ENCODE measurements at places on chromosomes 12 and 14.

- no peak for DNase-seq
Measured at GRCh38 chr14:79670811-79671210, 540.5 kb downstream of the DIO2 start.

- DNase-seq, result no peak
Measured at GRCh38 chr12:9667403-9668160, 1.9 kb upstream of the CLEC2D start.

DNA sequence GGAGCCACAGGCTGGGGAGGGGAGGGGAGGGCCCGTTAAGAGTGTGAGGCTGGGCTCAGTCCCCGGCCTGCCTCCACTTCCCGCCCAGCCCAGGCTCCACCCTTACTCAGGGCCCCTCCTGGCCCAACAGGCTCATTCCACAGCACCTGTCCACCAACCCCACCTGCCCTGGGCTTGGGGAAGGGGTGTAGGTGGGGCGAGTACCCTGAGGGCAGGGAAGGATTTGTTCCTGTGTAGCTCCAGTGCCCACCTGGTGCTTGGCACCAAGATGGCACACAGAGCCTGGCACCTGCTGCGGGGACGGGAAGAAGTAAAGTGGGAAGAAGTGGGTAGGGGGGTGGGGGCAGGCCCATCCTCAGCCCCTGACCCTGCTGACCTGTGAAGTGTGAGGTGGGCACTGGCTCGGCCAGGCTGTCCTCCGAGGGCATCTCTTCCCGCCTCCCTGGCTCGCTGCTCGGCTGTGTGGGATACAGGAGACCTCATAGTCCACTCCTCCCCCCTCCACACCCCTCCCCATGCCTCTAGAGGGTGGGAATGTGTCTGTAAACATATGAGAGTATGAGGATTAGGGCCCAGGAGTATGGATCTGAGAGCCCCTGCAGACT is 35.1 kb downstream of the NCKAP5L start:
- no peak for DNase-seq

DNA sequence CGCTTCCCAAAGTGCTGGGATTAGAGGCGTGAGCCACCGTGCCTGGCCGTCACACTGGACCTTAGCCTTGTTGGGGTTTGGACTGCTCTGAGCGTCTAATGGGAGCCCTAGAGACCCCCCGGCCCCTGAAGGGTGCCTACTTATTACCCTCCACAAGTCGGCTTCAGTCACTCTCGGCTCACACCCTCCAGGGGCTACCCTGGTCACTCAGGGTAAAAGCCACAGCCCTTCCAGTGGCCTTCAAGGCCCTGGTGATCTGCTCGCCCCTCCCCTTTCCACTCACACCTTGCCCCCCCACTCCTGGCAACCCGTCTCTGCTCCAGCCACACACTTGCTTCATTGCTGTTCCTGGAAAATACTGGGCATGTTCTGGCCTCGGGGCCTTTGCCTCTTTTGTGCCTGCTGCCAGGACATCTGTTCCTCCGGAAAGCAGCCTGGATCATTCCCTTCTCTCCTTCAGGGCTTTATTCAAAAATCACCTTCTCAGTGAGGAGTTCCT is 3.6 kb upstream of the MORN3 start:
- no peak for DNase-seq

GRCh38 chr12:89862511-89863445 is 154.1 kb upstream of the ATP2B1 start:
- DNase-seq, result no peak

DNA sequence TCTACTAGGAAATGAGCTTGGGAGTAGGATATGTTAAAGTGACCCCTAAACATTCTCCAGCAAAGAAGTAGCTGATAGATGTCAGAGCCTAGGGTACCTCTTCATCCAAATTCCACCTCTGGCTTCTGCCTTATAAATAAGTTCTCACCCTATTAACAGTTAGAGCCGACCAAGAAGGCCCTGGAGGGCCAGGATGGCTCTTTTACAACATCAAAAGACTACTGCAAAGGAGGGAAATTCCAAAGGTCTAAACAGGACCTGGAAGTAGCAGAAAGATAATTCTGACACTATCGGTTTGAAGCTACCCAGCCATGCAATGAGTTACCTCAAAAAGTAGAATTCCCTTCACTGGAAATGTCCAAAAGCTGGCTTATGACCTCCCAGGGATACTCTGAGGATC is 90.0 kb downstream of the PPM1H start:
- DNase-seq, result no peak

DNA sequence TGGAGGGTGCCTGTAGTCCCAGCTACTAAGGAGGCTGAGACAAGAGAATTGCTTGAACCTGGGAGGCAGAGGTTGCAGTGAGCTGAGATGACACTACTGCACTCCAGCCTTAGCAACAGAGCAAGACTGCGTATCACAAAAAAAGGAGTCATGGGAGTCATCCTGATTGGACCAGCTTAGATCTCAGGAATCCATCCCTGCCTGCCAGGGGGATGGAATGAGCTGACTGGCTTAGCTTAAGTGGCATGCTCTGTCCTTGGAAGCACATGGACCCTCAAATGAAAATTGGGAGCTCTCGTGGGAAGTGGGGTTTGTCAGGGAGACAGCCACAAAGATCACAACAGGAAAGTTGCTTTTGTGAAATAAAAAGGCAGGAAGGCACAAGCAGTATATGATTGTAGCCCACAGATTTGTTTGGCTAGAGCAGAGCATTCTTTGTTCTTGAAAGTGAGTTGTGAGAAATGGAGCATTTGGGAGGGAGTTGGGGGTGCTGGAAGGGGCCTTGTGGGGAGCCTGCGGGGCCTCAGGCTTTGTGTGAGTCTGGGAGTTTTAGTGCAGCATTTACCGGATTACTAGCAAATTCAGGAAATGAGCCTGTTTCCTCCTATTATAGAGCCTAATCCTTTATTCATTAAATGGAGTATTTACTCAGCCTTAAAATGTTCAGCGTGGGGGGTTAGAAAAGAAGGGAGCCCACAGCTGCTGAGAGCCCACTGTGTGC is 30.7 kb downstream of the DGLUCY start:
- DNase-seq, result peak; percentile 77

- DNase-seq, result no peak
Measured at GRCh38 chr12:77163074-77164038, 98.0 kb upstream of the E2F7 start.

DNA sequence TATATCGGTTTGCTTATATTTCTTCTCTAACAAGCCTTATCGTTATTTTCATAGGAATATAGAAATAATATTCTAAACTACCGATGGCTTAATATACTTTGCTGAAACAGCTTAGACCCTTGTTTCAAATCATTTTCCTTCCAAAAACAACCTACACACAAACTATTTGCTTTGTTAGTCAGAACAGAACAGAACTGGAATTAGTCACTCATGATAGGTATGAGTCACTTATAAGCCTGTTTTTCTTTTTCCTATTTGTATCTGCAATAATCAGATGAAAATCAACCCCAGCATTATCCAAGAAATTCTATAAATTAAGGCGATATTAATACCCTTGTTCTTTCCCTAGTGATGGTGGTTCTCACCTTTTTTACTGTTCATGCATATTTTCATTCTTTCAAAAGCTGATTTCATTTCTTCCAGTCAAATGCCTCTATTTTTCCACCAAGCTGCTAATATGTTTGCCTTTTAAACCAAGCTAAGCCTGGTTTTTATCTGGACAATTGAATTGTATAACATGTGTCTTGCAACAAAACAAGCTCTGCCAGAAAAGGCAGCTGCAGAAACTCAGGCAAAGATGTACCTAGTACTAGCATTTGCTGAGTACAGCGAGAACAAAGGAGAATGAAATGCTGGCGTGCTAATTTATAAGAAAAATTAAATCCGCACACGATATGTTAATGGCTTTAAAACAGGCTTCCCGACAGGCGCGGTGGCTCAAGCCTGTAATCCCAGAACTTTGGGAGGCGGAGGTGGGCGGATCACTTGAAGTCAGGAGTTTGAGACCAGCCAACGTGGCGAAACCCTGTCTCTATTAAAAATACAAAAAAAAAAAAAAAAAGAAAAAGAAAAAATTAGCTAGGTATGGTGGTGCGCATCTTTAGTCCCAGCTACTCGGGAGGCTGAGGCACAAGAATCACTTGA is 1418.2 kb downstream of the AACS start:
- DNase-seq, result peak; percentile 74

DNA sequence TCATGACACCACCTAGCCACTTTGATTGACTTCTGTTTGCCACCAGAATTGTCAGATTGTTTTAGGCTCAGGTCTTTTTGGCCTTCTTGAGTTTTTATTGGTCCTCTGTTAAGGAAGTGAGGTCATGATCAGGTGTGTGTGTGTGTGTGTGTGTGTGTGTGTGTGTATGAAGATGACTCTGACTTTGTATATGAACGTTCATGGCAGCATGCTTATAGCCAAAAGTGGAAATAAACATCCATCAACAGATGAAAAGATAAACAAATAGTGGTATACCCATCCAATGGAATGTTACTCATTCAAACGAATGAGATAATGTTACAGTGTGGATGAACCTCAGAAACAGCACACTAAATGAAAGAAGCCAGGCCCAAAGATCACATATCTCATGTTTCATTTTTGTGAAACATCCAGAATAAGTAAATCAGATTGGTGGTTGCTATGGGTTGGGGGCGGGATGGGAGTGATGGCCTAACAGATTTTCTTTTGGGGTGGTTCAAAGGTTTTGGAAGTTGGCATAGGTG is 258.6 kb downstream of the KTN1 start:
- no peak for DNase-seq

- peak; percentile 57 for DNase-seq
Measured at GRCh38 chr12:91361864-91362263, 179.2 kb upstream of the DCN start.

DNA sequence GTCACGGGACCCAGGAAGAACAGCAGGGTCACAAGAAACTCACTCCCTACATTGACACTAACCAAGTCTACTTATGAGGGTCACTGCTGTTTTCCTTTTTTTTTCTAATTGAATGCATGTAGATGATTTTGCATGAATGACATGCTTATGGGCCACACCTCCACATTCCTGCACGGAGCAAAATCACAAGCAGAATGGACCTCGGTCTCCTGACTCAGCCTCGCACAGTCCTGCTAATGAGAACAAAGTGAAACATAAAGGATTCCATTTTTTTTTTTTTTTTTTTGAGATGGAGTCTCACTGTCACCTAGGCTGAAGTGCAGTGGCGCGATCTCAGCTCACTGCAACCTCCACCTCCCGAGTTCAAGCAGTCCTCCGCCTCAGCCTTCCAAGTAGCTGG is 12.3 kb downstream of the SCARB1 start:
- DNase-seq, result peak; percentile 37

GRCh38 chr12:50275556-50275955 is 7.8 kb downstream of the LIMA1 start:
- DNase-seq, result no peak
